ENCODE measurements at places on chromosomes 3 and 15.

DNA sequence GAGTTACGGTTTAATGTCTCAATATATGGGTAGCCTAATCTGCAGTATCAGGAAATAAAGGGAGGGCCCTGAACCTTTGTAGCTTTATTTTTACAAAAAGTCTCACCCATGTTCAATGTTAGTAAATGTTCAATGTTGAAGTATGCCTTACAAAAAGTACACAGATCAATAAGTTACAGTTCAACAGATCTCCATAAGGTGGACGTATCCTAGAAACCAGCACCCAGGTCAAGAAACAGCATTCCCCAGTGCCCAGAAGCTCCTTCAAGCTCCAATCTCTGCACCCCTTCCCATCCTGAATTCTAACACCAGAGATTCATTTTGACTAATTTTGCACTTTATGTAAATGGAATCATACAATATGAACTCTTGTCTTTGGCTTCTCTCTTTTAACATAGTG is 31.3 kb downstream of the COLQ start:
- no peak for DNase-seq

- no peak for DNase-seq
These were observed 206.8 kb upstream of the TGFBR2 start for GRCh38 chr3:30399394-30400181.

GRCh38 chr15:77986891-77987764 is 90.4 kb downstream of the TBC1D2B start:
- DNase-seq, result no peak

- DNase-seq, result no peak
These were observed 5.5 kb upstream of the CLN6 start for GRCh38 chr15:68235022-68235421.

- DNase-seq, result no peak
These were observed 3.1 kb downstream of the OXSR1 start for GRCh38 chr3:38168151-38169026.

- no peak for DNase-seq
These were observed 193.3 kb upstream of the PROK2 start for GRCh38 chr3:71978150-71978721.

DNA sequence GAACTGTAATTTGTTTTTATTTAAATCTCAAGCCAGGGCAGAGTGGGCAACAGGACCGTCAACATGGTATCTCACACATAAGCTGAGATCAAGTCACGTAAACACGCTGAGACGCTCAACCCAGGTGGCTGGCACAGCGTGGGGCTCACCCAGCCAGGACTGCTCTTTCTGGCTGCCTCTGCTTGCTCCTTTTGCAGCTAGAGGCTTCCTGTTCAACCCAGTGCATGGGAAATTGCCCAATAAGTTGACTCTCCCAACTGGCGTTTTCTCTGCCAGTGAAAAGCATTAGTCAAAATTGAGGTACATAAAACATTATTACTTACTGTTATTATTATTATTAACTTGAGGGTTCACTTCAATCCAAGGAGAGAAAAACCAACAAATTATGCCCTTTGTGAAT is 398.1 kb downstream of the NR2F2 start:
- DNase-seq, result no peak

GRCh38 chr3:178352326-178353005 is 183.8 kb upstream of the KCNMB2 start:
- DNase-seq, result peak; percentile 1

DNA sequence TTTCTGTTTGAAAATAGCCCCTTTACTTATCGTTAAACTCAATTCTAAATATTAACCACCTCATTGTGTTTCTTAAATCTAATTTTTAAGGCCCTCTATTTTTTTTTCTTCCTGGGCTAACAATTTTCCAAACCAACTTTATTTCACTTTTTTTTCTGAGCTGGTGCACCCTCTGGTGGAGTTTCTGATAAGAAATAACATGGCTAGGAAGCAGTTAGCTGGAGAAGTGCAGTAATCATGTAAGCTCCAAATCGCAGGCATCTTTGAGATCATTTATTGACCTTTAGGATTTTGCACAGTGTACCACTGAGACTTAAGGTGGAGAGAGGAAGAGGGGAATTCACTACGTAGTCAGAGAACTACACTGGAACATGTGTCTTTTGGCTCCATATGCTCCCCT is 6.4 kb downstream of the TMEM207 start:
- DNase-seq, result no peak

DNA sequence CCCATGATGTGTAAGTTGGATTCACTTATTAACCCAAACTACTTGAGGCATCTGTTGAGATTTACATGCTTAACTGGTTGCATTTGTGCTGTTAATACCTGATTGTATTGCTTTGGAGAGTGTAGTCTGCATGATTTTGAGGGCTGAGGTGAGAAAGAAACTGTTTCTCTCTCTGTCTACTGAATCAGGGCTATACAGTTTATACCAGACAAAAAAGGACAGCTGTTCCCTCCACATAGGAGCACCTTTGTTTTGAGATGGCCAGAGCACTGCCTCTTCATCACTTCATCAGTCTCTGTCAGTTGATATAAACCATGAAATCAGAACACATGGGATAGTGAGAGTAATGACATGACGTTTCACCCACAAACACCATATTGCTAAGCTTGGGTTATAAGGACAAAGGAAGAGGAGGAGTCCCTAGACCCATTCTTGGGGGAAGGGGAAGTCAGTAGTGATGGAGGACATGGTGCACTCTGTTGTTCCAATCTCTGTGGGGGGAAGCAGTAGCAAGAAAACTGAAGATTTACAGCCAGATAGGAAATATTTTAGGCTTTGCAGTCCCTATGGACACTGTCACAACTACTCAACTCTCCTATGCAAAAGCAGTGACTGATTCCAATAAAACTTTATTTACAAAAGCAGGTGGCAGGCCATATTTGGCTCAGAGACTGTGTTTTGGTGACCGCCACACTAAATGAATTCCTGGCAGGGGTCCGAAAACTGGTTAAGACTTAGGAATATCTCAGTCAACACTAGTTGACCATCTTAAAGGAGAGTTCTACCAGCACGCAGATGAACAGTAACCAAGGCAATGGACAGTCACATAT is 123.9 kb upstream of the NR2E3 start:
- no peak for DNase-seq

- no peak for DNase-seq
These were observed 38.5 kb upstream of the RASGRP1 start for GRCh38 chr15:38602910-38603670.

GRCh38 chr3:166445865-166446264 is 608.6 kb upstream of the BCHE start:
- no peak for DNase-seq

DNA sequence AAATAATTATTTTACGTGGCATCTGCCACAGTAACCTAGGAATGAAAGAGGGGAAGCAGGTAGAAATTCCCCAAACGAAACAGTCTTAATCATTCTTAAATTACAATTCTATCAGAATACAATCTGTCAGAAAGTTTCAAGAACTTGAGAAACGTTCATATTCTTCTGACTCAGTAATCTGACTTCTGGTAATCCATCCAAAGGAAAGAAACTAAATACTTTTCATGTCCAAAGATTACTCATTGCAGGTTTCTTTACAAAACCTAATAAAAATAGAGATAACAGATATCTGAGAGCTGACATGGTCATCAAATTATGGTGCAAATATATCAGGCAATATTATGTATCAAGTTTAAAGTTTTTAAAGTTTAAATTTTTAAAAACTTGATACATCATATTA is 109.4 kb downstream of the DLG1 start:
- DNase-seq, result no peak

GRCh38 chr15:57517030-57517671 is 74.6 kb upstream of the MYZAP start:
- no peak for DNase-seq

DNA sequence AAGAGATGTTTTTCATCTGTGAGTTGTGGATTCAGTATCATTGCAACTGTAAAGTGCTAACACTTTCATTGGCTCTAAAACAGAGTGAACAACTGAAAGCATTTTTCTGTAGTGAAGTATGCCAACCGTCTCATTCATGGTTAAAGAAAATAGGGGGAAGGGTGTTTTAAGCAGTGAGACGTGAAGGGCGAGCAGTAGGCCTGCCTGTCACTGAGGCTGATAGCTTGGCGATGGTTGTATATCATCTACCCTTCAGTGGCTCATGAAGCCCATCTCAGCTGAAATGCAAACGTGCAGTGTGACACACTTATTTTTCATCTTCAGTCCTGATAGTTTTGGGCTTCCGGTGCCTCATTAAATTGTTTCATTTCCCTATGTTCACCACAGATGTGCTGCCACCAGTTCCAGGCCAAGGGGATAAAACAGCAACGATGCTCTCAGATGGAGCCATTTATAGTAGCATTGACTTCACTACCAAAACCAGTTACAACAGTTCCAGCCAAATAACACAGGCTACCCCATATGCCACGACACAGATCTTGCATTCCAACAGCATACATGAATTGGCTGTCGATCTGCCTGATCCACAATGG is 562.0 kb downstream of the ROBO2 start:
- DNase-seq, result no peak

DNA sequence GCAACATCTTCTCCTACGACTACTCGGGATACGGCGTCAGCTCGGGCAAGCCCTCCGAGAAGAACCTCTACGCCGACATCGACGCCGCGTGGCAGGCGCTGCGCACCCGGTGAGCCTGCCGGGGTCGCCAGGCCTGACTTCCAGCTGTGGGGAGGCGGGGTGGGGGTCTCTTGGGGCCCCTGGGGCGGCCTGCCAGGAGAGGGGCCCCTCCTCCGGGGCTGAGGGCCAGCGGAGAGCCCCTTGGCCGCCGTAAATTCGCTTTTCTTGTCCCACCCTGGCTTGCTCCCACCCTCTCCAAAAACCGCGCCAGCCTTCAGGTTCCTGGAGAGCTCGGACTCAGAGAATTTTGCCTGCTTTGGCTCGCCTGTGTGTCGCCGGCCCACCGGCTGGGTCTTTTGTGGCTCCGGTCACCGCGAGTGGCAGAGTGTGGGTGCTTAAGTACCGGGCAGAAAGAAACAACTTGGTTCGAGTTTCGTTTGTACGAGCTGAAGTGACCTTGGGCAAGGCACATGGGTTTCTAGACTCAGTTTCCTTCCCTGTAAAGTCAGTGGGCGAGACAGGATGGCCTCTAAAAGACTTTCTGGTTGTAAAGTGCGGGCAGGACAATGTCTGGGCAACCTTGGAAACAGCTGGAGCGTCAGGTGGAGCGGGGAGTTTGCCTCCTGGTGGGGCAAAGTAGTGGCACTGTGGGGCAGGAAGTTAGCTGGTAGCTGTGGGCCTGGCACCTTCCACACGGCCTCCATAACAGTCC is 976 bp downstream of the ABHD17C start:
- DNase-seq, result no peak

GRCh38 chr3:51802106-51802703 is 23.2 kb upstream of the IQCF6 start:
- no peak for DNase-seq

DNA sequence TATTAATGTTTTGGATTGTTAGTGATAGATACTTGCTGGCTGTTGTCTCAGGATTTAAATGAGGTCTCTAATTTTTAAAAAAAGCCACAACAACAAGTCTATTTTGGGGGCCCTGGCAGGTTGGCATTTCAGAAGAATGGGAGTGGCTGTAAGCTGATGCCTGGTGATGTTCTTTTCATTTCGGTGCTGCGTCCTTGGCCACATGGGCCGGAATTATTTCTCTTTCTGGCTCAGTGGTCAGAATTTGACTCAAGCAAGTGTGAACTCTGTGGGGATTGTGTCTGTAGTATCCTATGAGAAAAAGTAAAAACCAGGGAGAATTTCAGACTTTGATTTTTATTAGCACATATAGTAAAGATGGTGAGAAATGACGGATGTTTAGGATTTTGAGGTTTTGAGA is 203.0 kb downstream of the AKAP13 start:
- no peak for DNase-seq

DNA sequence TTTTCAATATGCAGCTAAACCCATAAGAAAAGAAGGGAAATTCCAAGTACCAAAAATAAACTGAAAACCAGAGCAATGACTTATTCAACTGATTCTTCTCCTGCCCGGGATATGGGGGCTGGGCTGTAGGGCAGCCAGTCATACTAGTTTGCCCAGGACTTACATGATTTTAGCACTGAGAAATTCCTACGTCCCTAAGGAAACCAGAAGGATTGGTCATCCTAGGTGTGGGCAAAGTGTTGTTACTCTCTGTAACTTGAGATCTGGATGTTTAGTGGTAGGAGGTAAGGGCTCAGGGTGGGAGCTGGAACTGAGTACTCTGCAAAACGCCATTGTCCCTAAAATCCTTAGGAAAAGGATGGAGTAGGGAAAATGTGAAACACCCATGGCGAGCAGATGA is 1.2 kb upstream of the DAZL start:
- no peak for DNase-seq

DNA sequence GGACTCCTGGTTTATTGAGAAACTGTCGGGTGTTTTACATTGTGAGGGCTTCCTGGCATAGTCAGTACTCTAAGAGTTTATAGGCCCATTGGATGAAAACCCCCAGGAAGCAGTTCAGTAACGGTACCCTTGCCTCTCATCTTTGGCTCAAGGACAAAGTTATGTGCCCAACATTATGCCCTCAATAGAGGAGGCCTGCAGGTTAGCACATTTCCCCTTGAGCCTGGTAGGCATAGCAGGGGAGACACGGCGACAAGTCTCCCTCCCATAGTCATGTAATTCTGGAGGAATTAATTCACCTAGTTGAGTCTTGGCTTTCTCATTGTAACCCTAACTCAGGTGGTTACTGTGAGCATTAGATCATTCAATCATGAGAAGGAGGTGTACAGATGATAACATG is 60.5 kb downstream of the GHSR start:
- DNase-seq, result no peak

All from Panc1 (cell line).